ENCODE measurements at places on chromosomes 7 and 10. TPM values are rescaled to one million over a fixed set of nuclear protein-coding genes. Genes with fewer than 3 reads are reported as not detected.
A peak's percentile ranks its signal among the peaks of the same experiment; 100 is the strongest.

SRGN gene
- total RNA-seq: 174 TPM

FOXI2 gene
- total RNA-seq: not detected

MSMB gene
- total RNA-seq: not detected

TDRD1 gene
- 0.04 TPM for total RNA-seq

KAZALD1 gene
- total RNA-seq: 0.55 TPM

KCNIP2 gene
- total RNA-seq: 4.5 TPM

- H3K4me1 ChIP-seq: no peaks in the 10 kb centered on the region
- H3K36me3 ChIP-seq: no peaks in the 10 kb centered on the region
- no peaks in the 10 kb centered on the region for H3K27me3 ChIP-seq
- H3K4me3 ChIP-seq: no peak overlapping the region
- DNase-seq: no peak
Observed at GRCh38 chr7:84746353-84746752, 440.5 kb downstream of the SEMA3D start.

DNA sequence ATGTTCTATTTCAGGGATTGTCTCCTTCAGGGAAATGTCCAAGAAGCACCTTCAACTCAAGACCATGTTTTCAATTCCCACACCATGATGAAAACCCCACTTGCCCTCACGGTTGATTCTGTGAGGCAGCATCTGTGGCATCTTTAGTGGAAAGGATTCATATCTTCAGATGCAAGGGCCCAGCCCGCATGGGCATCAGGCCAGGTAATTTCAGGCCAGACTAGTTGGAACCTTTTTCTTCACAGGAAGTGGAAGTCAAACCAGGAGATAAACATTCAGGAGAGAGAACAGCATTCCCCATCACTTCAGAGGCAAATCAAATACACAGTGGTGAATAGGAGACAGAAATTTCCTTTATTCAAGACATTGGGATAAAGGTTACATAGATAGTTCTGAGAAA, 88.8 kb downstream of the JCAD start:
- no peak for DNase-seq
- H3K27me3 ChIP-seq: peaks cover 4% of the 10 kb centered on the region
- H3K4me3 ChIP-seq: no peak overlapping the region
- H3K36me3 ChIP-seq: no peaks in the 10 kb centered on the region
- H3K4me1 ChIP-seq: no peaks in the 10 kb centered on the region

DNA sequence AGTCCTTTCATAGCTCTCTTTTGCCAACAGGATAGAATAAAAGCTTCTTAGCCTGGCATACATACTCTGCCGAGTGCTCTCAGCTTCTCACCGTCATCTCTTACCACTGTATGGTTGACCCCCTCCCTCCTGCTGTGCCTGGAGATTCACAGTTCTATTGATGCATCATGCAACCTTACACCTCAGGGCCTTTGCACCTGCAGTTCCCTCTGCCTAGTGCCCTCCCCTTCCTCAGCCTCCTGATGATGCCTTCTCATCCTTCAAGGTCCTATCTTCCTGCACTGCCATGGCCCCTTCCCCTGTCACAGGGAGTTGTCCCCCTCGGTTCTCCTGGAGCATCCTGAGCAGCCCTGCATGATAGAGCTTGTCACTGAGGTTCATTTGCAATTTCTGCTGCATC, 81.5 kb downstream of the CDH23 start:
- peaks cover 7% of the 10 kb centered on the region for H3K27me3 ChIP-seq
- peaks cover 8% of the 10 kb centered on the region for H3K4me1 ChIP-seq
- DNase-seq: no peak

DNA sequence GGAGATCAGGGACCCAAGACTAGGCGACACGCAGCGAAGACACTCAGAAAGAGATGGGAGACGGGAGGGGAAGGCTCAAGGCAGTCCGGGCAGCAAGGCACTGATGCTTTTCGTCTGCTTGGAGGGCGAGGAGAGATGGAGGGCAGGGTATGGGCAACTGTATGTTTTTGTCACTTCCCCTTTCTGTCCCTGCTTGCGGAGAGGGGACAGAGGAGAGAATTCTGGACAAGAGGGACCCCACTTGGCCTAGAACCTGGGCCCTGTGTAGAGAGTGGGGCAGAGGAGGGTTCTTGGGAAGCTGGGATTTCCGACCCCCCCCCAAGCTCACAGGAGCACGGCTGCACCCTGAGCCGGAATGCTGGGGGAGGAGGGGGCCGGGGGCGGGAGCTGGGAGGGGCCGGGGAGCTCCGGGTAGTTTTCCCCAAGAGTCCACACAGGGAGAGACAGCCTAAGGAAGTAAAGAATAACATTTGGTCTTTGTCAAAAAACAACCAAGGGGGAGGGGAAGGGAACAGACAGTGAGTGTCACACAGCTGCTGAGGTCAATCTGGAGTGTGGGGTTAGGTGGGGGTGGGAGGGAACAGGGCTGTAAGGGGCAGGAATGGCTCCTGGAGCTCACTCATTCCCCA, 1.8 kb downstream of the LRCH4 start:
- peak overlapping the region; percentile 92 for H3K4me3 ChIP-seq
- H3K36me3 ChIP-seq: peaks cover 12% of the 10 kb centered on the region
- H3K4me1 ChIP-seq: peaks cover 27% of the 10 kb centered on the region
- DNase-seq: no peak

DNA sequence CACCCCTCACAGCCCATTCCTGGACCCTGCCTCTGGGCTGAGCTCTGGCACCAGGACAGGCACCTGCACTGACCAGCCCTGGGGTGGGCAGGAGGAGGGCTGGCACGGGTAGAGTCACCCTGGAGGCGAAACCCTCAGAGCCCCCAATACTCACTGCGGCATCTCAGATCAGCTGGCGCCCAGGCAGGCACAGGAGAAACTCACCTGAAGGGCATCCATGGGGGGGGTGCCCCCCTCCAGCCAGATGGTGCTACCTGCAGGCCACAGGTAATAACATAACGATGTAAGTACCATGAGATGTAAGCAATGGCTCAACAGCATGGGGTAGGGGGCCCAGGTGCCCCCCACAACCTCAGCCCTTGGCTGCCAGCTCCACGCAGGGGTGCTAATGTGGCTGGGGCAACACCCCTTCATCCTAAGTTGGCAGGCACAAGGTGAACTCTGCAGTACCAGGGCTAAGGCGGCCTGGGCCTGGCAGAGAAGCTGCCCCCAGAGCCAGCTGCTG, 12.1 kb upstream of the PYROXD2 start:
- no peaks in the 10 kb centered on the region for H3K4me1 ChIP-seq
- peaks cover 25% of the 10 kb centered on the region for H3K36me3 ChIP-seq
- H3K27ac ChIP-seq: no peak overlapping the region
- H3K4me3 ChIP-seq: no peak overlapping the region
- DNase-seq: no peak
- no peaks in the 10 kb centered on the region for H3K27me3 ChIP-seq

DNA sequence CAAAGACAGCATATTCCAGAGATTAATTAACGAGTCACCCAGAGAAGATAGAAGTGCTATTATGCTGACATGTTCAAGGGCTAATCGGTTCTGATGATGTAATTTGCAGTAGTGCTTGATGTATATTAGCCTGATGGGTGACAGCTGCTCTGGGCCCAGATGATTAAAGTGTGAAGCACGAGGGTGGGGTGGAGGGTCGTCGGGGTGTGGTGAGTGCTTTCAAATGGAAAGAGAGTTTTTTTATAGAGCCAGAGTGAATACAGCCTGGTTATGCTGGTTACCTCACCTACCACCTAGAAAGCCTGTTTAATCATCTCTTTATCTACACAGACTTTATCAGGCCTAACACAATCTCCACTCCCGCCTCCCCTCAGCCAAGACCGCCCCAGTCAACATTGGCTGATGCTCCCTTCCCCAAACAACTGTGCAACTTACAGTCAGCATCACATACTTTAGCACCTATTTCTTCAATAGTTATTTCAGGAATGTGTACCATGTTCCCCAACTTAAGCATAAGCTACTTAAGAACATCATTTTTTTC, 11.5 kb upstream of the STN1 start:
- no peaks in the 10 kb centered on the region for H3K4me1 ChIP-seq
- H3K36me3 ChIP-seq: no peaks in the 10 kb centered on the region
- peaks cover 2% of the 10 kb centered on the region for H3K27me3 ChIP-seq
- no peak overlapping the region for H3K4me3 ChIP-seq
- DNase-seq: no peak

GRCh38 chr7:108528183-108528712, 2.3 kb upstream of the PNPLA8 start:
- no peak overlapping the region for H3K4me3 ChIP-seq
- no peak overlapping the region for H3K27ac ChIP-seq
- peaks cover 6% of the 10 kb centered on the region for H3K27me3 ChIP-seq
- no peak for DNase-seq

- H3K27me3 ChIP-seq: peaks cover 24% of the 10 kb centered on the region
- no peak for DNase-seq
- H3K4me3 ChIP-seq: no peak overlapping the region
- no peaks in the 10 kb centered on the region for H3K36me3 ChIP-seq
Observed at GRCh38 chr10:70186090-70186489, 15.8 kb upstream of the SAR1A start.

DNA sequence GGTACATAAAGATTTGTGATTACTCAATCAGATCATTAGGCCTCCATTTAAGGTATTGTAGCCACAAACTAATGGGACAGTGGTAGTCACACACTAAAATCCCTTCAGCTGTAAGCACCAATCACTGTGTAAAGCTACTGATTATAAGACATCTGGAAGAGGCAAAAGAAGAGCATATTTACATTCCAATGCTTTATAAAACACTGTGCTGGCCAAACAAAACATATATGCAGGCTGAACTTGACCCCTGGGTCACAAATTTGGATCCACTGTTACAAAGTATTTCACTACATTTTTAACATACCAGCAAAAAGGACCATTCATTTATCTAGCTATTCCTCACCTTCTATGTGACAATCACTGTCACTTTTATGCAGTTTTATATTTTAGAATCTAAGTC, 41.4 kb upstream of the ANLN start:
- H3K36me3 ChIP-seq: no peaks in the 10 kb centered on the region
- no peak overlapping the region for H3K27ac ChIP-seq
- no peak for DNase-seq
- peaks cover 15% of the 10 kb centered on the region for H3K27me3 ChIP-seq
- H3K4me3 ChIP-seq: no peak overlapping the region

GRCh38 chr7:146123715-146124114, 7.1 kb downstream of the CNTNAP2 start:
- H3K27ac ChIP-seq: no peak overlapping the region
- no peak for DNase-seq
- no peak overlapping the region for H3K4me3 ChIP-seq
- no peaks in the 10 kb centered on the region for H3K4me1 ChIP-seq
- H3K36me3 ChIP-seq: no peaks in the 10 kb centered on the region
- H3K27me3 ChIP-seq: no peaks in the 10 kb centered on the region

DNA sequence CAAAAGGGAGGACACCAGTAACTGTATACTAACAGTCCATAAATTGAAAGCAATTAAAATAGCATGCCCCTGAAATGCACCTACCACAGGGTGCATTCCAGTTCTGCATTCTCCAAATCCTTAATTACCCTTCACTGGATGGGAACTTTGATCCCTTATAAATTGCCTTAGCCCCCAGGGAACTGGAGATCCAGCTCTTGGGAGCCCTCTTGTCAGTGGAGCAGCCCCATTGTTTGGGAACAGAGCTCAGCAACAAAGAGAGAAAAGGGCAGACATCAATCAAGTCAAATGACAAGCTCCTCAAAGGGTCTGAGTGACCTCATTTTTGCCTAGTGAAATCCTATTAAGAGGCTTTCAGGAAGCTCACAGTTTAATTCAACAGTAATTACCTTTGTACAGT, 472.6 kb downstream of the XPNPEP1 start:
- no peak overlapping the region for H3K27ac ChIP-seq
- no peak for DNase-seq
- no peaks in the 10 kb centered on the region for H3K4me1 ChIP-seq
- H3K36me3 ChIP-seq: no peaks in the 10 kb centered on the region

DNA sequence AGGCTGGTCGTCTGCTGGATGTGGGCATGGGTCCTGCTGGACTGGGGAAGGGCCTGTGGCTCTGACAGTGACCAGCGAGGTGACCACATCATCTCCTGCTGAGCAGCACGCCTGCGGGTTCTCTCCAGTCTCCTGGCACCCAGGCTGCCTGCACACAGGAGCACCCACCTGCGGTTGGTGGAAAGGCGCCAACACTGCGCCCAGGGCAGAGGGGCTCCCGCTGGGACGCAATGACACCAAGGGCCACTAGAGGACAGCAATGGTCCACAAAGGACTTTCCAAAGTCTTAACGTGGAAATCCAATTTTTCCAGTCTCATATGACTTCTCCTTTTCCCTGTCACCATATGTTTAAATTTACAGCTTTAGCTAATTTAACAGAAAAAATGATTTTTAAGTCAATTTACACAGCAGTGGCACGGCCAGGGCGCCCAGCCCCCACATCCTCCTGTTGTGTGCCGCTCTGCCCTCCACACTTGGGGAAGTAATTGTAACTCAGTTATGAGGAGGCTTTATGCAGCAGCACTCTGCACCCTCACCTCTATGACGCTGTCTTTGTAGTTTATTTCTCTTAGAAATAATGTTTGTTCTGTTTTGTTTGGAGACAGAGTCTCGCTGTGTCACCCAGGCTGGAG, 38.1 kb downstream of the CFAP46 start:
- no peak overlapping the region for H3K27ac ChIP-seq
- no peaks in the 10 kb centered on the region for H3K36me3 ChIP-seq
- no peak overlapping the region for H3K4me3 ChIP-seq
- DNase-seq: peak; percentile 33
- H3K27me3 ChIP-seq: peaks cover 1% of the 10 kb centered on the region

GRCh38 chr7:459584-460373, 59.9 kb downstream of the PDGFA start:
- H3K4me3 ChIP-seq: no peak overlapping the region
- no peak for DNase-seq
- H3K36me3 ChIP-seq: no peaks in the 10 kb centered on the region
- no peaks in the 10 kb centered on the region for H3K27me3 ChIP-seq

GRCh38 chr10:119409906-119410305, 132.6 kb downstream of the RGS10 start:
- H3K27ac ChIP-seq: no peak overlapping the region
- no peaks in the 10 kb centered on the region for H3K36me3 ChIP-seq
- no peaks in the 10 kb centered on the region for H3K27me3 ChIP-seq
- no peak overlapping the region for H3K4me3 ChIP-seq
- no peak for DNase-seq

GRCh38 chr7:108836256-108836655, 266.6 kb downstream of the DNAJB9 start:
- H3K36me3 ChIP-seq: no peaks in the 10 kb centered on the region
- no peaks in the 10 kb centered on the region for H3K27me3 ChIP-seq
- DNase-seq: no peak
- H3K4me3 ChIP-seq: no peak overlapping the region
- no peak overlapping the region for H3K27ac ChIP-seq
- H3K4me1 ChIP-seq: no peaks in the 10 kb centered on the region

All from activated CD4-positive, alpha-beta T cell treated with anti-CD3 and anti-CD28 coated beads, Interleukin-2, amount 10 ng/mL, durations not matched to agents 7 days and 5 days (primary cell).